ENCODE measurements at places on chromosomes 12 and 14.

DNA sequence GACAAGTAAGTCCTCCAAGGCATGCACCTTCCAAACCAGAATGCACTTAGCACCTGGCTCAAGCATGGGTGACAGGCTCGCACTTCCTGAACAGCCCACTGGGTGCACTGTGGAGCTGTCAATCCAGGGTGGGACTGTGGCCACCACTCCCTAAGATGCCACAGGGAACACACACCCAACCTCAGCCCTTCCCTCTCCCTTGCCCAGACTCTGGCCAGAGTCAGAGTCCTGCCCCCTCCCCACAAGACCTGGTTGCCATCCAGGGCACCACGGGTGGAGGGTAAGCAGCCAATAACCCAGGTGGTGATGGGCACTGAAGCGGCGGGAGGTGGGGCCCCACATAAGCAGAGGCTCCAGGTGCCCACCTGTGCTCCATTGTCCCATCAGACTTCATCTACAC, 160.6 kb downstream of the MYRFL start:
- peak; percentile 31 for DNase-seq

DNA sequence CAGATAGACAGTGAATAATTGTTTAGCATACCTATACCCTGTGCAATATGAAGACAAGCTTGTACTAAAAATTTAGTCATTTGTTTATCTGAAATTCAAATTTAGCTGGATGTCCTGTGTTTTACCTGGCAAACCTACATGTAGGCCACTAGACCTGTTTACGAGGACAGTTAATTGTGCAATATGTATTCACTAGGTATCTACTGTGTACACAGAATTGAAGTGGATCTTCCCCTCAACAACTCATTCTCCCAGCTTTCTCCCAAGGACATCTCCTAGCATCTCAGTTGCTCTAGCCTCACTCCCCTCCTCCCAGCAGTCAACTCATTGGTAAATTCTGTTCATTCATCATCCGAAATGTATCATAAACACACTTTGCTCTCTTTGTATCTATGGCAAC, 25.3 kb downstream of the AK7 start:
- no peak for DNase-seq

DNA sequence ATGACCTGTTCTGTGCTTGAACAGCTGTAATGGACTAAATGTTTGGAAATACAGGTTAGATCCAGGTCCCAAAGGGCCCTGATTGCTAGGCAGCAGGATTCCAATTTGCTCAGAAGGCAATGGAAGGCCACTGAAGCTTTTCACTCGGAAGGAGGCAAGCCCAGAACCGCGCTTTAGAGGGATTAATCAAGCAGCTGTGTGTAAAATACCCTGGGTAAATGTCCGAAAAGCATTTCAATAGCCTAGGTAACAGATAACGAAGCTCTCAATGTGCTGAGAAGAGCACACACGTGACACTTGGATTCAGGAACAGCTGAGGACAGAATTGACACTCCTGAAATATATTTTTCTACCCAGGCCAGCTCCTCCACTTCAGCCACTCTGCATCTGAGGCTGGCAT, 436.1 kb downstream of the TMEM132D start:
- no peak for DNase-seq

DNA sequence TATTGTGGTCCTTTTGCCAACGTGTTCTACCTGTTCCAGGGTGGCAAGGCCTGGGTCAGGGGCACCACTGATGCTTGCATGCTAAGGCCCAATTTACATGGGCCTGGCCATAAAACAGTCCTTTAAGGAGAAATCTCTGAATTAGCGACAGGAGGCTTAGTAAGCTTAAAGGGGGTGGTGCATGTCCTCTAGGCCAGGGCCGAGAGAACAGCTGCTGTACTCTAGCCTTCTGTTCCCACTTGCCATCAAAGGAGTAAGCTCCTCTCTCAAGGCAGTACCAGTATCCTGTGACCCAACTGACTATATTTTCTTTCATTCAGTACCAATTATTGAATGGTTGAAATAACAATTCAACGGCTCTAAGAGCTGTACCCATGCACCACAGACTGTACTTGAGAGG, 67.7 kb upstream of the ZDHHC17 start:
- no peak for DNase-seq

DNA sequence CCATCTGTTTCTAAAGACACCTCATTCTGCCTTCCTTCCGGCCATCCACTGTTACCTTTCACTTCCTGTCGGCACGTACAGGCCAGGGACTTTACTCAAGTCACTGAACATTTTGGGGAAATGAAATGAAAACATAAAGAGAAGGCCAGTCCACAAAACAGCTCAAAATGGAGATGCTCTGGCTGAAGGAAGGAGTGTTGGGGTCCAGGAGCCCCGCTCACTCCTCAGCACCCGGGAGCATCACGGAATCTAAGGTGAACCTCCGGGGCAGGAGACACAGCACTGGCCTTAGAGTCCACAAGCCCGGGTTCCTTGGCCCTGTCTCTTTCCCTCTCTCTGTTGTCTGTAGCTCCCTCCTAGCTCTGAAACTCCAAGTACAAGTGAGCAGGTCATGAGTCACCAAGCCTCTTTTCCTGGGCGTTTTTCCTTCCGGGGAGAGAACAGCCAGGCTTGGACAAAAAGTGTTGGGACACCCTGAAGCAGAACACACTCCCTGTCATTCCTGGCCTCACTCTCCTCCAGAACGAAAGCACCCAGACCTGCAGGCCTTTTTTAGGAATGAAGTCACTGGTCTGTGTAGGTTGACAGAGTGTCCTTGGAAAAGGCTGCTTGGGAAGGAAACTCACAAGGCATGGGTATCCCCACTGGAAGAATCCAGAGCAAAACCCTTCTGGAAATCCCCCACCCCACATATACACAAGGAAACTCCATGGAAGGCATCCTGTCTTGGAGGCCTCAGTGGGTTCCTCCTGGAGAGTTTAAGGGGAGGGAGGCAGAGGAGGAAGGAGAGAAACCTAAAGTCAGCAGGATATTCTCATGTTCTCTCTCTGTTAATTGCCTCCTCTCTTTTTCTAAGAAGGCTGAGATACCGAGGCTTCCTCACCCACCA, 245.3 kb downstream of the ZFP36L1 start:
- DNase-seq: peak; percentile 79

DNA sequence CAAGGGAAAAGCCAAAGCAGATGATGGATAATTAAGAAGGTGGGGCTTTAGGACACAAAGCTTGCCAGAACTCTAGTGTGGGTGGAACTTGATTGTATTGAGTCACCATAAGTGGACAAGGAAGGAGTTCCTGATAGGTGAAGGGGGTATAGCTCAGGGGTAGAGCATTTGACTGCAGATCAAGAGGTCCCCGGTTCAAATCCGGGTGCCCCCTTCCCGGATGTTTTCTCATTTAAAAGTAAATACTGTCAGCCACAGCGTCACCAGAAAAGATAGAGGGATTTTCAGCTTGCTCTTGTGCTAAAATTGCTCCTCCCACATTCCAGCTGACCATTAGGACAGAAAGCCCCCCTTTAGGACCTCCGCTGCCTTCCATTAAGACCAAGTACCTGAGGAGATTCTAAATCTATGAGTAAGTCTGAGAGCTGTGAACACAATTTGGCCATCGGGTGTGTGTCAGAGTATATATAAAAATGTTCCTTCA, 36.6 kb downstream of the DCAF4 start:
- peak; percentile 81 for DNase-seq

DNA sequence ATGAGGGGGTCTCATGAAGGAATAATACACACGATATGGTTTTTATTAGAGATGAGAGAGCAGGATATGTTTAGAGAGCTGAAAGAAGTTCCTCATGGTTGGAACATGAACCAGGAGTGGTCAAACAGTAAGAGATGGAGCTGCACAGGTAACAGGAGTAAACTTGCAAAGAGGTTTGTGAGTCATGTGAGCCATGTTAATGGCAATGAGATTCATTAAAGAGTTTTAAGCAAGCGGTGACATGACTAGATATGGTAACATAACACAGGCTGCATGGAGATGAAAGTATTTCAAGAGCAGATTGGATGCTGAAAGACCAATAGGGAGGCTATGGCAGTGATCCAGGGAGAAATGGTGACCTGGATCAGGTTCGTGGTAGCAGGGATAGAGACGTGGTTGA, 62.6 kb upstream of the SSTR1 start:
- DNase-seq: no peak

DNA sequence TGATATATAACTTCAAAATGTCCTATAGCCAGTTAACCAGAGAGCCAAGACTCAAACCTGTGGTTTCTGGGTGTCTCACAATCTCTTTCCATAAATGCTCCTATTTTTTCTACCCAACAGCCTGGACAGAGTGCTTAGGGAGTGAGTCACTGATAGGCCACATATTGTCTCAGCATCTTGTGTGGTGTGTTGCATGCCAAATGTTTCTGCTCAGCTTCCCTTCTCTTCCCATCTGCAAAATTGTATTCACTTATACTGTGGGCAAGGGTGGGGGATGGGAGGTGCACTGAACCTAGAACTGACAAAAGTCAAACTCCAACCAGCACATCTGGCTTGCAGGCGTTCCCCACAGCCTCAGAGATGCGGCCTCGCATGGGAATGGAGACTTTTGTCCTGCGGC, 123.3 kb downstream of the KCNA5 start:
- DNase-seq: no peak

DNA sequence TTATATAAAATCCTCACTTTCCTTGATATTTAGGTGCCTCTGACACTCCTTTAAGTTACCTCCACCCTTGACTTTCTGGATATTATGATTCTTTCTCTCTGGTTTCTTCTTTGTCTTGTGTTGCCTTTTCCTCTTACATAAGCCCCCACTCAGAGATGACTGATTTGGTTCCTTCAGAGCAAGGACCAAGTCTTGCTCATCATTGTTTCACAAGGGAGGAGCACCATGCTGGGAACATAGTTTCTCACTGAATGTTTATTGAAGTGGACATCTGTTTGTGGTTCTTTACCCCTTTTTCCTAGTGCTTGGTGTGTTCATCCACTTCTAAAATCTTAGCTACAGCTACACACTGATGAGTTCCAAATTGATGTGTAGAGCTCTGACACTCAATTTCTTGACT, 161.3 kb upstream of the PTPRQ start:
- DNase-seq: no peak

GRCh38 chr12:58575256-58575655, 345.0 kb downstream of the LRIG3 start:
- DNase-seq: no peak

- DNase-seq: no peak
Observed at GRCh38 chr12:69433653-69434052, 36.5 kb upstream of the FRS2 start.

- no peak for DNase-seq
Observed at GRCh38 chr12:5102261-5102789, 58.6 kb downstream of the KCNA5 start.

- DNase-seq: no peak
Observed at GRCh38 chr12:110050927-110051326, 2.6 kb upstream of the C12orf76 start.
